ENCODE measurements at places on chromosomes 13 and 19.

DNA sequence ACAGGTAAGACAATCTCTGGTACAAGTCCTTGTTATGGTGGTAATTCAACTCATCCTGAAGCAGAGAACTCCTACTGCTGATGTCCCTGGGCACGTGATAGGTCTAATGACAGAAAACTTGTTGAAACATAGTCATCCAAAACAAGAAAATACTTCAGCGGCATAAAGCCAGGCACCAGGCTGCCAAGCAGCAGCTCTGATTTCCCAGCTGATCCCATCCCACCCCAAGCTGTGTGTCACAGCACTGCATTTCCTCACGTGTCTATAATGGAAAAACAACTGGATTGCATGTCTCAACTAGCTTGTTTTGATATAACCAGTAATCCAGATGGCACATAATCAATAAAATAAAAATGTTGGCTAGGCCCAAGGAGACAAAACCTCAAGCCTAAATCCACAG, 64.8 kb downstream of the MIPEP start:
- no peak for DNase-seq

GRCh38 chr19:50415661-50416033, 3.1 kb upstream of the SPIB start:
- DNase-seq, result no peak

DNA sequence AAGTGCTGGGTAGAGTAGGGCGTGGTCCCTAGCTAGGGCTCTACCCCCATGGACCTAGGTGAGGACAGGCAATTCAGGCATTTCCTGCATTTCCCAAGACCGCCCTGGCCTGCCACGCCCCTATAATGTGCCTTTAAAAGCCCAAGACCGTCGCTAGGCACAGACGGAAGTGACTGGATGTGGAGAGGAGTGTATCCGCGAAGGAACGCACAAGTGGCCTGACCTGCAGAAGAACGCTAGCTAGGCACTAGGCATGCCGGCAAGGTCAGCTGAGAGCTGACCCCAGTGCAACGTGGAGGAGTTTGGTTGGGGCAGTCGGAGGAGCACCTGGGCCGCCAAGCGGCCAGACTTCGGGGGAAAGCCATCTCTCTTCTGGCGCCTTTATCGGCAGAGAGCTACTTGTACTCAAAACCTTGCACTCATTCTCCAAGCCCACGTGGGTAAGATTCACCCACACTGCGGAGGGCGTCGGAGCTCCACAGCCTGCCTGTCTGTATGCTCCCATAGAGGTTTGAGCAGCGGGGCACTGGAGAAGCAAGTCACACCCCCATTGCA, 370.0 kb downstream of the FGF9 start:
- DNase-seq, result no peak

GRCh38 chr13:49454388-49455006, 10.4 kb downstream of the SETDB2 start:
- no peak for DNase-seq

DNA sequence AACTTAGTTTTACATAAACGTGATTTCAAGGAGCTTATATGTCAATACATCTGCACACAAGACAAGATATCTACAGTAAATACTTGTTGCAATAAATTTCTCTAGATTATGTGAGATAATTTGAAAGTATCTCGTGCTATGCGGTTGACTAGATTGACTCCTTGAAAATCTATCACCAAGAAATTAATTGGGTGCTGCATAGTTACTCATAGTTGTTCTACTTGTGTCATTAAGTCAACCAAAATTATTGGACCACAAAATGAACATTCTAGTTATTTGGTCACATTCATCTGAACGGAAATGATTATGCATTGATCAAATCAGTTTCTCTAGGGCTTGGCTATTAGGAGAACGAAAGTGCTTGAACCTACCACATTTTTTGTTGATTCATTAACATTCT, 2291.5 kb downstream of the PCDH9 start:
- DNase-seq, result no peak

- DNase-seq, result no peak
Observed at GRCh38 chr19:12777217-12778016, 2.1 kb upstream of the HOOK2 start.

- DNase-seq, result no peak
Observed at GRCh38 chr19:39590265-39590664, 12.1 kb upstream of the LGALS13 start.

DNA sequence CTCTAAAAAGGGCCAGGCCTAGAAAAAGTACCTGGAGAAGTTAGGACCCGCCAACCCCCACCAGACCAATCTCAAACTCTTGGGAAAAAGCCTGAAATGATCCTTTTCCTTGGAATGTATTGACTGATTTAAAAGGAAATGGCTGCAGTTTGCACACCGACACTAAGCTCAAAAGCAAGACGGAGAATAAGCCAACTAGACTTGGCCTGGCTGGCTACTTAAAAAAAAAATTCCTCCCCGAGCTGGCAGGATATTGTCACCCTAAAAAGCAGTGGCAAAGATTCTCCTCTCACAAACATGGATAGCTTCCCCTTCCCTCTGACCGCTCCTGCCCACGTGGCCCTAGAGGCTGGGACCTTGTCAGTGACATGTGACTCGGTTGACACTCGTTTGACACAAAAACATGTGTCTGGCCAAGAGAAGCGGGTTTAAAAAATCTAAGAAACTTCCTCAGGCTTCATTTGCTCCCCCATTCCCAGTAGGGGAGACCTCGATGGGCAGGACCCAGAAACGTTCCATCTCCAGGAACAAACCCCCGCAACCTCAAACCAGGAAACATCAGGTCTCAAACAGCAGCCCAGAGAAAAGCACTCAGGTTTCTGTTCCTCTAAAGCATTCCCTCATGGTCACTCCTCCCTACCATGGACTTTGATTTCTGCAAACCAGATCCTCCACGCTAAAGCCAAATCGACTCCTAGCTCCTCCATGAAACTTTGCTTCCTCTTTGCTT, 1.3 kb downstream of the RFX1 start:
- no peak for DNase-seq

DNA sequence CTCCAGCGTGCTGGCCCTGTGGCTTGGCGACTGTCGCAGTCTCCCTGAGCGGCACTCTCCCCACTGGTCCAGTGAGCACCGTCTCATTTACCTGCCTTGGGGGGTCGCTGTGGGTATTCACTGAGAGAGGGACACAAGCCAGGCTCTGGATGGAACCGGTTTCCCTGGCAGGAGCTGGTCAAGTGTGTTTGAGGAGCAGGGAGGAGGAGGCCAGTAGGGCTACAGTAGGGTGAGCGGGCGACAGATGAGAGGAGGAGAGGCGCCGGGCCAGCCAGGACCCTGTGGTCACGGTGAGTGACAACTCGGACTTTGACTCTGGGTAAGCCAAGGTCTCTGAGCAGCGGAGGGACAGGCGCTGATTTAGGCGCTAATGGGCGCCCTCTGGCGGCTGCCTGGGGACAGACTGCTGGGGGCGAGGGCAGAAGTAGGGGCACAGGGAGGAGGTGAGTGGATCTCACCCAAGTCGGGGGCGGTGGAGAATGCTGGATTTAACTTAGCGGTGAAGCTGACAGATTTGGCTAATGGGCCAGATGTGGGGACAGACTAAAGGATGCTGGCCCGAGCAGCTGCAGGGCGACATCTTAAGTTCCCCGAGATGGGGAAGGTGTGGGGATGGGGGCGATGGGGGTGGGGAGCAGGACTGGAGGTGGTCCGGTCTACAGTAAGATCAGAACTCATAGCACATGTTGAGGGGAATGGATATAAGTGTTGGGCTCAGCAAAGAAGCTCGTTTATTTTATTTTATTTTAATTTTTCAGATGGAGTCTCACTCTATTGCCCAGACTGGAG, 4.7 kb upstream of the PRMT1 start:
- DNase-seq, result no peak

DNA sequence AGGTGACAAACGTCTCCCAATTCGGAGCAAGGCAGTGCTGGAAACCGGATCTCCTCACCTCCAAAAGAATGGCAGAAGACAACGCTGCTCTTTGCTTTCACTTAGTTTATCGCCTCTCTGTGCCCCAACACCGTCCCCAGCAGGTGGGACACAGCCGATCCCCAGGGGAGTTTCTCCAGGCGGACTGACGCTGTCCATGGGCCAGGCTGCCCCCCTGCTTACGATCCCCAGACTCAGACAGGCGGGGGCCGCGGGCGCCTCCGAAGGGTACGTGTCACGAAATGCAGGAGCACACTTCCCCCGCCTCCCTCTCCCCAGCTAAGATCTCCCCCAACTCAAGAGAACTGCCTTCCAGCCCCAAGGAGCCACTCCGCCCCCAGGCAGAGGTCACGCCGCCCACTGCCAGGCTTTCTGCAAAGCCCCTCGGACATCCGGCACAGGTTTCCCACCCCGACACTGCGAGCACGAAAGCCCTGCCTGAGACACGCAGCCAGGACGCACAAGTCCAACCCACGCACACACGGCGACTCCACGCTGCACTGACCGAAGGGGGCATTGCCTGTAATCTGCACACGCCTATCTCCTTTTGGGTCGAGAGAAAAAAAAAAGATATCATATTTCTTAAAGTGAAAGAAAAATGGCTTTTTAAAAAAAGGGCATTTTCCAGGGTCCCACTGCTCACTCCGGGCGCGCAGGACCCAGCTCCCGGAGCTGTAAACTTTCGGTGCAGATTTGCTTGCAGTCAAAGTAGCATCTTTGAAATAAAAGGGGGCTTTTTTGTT, 2.0 kb downstream of the SPRY2 start:
- peak; percentile 63 for DNase-seq

GRCh38 chr19:2331601-2332246, 3.2 kb downstream of the SPPL2B start:
- no peak for DNase-seq

DNA sequence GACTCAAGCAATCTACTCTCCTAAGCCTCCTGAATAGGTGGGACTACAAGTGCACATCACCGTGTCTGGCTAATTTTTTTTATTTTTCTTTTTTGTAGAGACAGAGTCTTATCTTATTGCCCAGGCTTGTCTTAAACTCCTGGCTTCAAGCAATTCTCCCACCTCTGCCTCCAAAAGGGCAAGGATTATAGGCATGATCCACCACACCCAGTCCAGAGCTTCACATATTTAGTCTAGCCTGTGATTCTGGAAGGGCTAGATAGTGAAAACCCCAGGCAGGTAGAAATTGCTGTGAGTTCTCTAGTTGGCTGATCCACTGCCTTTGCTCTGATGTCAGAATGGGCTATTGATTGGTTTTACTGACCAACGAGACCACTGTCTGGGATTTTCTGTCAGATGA, 854.6 kb upstream of the MIR17HG start:
- DNase-seq, result no peak

GRCh38 chr19:10637894-10638293, 12.5 kb downstream of the SLC44A2 start:
- DNase-seq, result no peak

DNA sequence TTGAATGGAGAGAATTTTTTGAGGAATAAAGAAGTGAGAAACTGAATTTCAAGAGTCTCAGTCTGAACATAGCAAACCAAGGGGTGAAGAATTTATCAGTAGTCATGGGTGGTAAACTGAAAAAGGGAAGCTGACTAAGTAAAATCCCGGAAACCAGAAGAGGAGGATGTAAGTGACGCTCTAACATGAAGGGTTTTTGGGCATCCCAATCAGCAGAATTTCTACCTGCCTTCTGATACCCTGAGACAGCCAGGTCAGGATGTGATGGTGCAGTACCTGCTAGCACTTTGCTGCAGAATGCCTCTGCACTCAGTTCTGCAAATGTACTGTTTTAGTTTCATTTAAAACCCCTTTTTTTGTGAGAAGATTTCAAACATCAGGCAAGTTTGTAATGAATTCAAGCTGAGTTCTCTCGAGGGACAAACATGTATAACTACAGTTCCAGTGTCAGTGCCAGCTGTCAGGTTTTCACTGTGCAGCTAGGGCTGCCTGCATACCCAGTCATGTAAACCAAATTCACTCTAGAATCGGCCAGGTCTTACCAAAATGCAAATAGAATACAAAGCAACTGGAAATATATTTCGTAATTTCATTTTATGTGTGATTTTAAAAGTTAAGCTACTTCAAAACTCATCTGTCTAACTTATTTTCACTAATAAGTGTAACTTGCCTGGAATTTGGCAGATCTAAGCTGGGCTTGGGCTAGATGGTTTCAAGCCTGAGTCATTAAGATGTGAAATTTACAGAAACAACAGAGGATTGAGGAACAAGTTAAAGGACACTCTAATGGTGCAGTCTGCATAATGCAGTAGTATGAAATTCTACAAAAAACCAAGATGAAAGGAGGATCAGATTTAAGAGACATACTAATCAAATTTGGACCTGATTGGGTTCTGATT, 13.8 kb downstream of the METTL21C start:
- no peak for DNase-seq

DNA sequence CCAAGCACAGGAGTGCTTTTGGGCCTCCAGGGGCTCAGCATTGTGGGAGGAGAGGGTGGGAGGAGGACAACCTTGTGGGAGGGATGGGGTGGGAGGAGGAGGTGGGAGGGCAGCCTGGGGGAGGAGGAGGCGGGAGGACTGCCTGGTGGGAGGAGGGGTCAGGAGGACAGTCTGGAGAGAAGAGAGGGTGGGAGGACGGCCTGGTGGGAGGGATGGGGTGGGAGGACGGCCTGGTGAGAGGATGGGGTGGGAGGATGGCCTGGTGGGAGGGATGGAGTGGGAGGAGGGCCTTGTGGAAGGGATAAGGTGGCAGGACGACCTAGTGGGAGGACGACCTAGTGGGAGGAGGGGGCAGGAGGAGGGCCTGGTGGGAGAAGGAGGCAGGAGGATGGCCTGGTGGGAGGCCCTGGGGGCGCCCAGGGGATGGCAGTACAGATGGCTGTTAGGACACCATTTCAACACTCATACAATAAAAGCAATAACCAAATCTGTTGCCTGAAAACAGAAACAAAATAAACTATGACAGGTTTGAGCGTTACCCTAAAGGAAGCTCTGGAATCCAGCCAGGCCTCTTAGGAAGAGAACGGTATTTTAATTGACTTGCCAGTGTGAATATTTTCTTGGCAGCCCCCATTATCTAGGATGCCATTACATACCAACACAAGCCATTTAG, 63.7 kb downstream of the CRYL1 start:
- DNase-seq, result no peak

DNA sequence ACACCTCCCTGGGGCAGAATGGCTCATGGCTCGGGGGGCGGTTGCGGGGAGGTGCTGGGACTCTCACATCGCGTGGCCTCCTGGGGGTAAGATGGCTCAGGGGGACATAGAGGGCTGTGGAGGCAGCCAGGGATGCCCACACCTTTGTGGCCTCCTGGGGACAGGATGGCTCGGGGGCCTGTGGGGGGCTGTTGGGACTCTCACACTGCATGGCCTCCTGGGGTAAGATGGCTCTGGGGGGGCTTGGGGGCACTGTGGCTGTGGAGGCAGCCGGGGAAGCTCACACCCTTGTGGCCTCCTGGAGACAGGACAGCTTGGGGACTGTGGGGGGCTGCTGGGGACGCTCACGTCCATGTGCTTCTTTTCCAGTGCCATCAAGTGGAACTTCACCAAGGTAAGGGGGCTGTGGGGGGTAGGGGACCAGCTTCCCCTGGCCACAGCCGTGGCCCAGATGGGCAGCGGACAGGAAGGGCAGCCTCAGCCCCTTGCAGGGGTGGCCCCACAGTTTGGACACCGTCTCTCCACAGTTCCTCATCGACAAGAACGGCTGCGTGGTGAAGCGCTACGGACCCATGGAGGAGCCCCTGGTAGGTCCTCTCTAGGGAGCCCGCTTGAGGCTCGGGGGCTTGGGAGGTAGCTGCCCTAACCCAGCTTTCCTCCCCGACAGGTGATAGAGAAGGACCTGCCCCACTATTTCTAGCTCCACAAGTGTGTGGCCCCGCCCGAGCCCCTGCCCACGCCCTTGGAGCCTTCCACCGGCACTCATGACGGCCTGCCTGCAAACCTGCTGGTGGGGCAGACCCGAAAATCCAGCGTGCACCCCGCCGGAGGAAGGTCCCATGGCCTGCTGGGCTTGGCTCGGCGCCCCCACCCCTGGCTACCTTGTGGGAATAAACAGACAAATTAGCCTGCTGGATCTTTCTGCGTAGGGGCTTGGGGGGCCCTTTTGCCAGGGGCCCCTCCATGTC, 2.4 kb downstream of the GPX4 start:
- no peak for DNase-seq

- no peak for DNase-seq
Observed at GRCh38 chr19:5247957-5248705, 92.5 kb downstream of the PTPRS start.

Data from thoracic aorta (tissue), 2 donors.